ENCODE measurements at places on chromosomes 7 and 10. TPM values are rescaled to one million over a fixed set of nuclear protein-coding genes. Genes with fewer than 3 reads are reported as not detected.

Gene KCNH2
- 0.08 TPM for total RNA-seq

Gene SMARCD3
- total RNA-seq: 20.7 TPM

Gene ACTA2
- total RNA-seq: 480 TPM

Gene SFTPA1
- total RNA-seq: not detected

Gene LRRN3
- total RNA-seq: 0.47 TPM

Gene GDF10
- 1.1 TPM for total RNA-seq

Gene TWNK
- total RNA-seq: 5.9 TPM

Gene CFAP46
- 0.38 TPM for total RNA-seq
